Stomach (tissue), 19 donors: ENCODE measurements at places on chromosomes 7 and 10. TPM values are rescaled to one million over a fixed set of nuclear protein-coding genes. Genes with fewer than 3 reads are reported as not detected.

DNA sequence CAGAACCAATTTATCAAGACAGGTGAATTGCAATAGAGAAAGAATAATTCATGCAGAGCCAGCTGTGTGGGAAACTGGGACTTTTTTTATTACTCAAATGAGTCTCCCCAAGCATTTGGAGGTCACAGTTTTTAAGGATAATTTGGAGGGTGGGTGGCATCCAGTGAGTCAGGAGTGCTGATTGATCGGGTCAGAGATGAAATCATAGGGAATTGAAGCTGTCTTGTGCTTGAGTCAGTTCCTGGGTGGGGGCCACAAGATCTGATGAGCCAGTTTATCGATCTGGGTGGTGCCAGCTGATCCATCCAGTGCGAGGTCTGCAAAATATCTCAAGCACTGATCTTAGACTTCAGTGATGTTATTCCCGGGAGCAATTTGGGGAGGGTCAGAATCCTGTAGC lies 9.9 kb upstream of the MYO1G start:
- no peak for DNase-seq

DNA sequence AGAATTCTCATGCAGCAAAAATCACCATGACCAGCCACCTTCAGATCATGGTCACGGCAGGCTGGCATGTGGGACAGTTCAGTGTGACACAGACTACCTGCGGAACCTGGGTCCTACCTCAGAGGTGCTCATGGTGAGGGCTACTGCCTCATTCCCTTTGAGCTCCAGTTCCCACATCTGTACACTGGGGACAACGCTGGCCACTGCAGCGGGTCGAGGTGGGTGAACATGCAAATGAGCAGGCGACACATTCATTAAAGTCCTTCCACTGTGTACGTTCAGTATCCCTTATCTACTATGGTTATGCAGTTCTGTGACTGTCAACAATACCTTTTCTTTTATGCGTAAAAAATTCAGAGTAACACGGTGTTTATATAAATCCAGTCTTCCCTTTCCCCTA lies 218.7 kb upstream of the AOAH start:
- no peak for DNase-seq

OR6B1 gene
- total RNA-seq = not detected

FAM200A gene
- total RNA-seq = 5.9 TPM

DNA sequence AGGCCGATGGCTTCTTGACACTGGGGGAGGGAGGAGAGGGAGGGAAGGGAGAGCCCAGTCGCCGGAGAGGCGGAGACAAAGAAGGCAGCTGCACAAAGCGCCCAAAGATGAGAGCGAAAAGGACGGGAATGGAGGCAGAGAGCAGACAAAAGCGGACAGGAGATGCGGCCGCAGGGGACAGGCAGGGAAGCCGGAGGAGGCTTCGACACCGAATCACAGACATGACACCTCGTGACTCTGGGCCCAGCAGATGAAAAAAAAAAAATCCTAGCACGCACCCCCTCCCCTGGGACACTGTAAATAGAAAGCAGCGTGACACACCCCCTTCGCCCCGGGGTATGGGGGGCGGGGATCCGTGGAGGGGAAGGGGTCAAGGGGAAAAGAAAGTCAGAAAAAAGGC lies 976 bp downstream of the NAT16 start:
- DNase-seq = no peak

AMZ1 gene
- under 0.01 TPM for total RNA-seq

TFEC gene
- 3.7 TPM for total RNA-seq

FBH1 gene
- 192 TPM for total RNA-seq

- no peak for DNase-seq
Measured at GRCh38 chr10:78617631-78618030, 451.1 kb upstream of the ZMIZ1 start.

GRCh38 chr10:91344117-91344856 lies 65.9 kb upstream of the HECTD2 start:
- no peak for DNase-seq

- DNase-seq = peak; percentile 26
Measured at GRCh38 chr10:42734536-42734935, 48.1 kb upstream of the BMS1 start.

- DNase-seq = peak; percentile 71
Measured at GRCh38 chr7:35749556-35749955, 51.3 kb upstream of the SEPTIN7 start.

DNA sequence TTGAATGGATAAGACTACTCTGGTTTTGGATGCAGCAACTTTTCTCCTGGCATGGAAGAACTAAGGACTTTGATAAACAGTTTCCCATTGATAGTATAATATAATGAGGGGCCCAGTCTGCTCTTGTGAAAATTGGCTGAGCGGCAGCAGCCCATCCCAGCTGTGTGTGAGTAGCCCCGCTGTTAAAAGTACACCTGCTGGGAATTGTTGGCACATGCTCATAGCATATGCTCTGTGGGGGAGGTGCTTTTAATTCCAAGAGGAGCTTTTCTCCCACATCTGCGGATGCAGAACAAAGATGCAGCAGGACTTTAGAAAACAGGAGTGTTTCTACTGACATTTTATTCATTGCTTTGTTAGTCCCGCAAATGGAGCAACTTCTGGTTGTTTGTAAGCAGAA lies 19.0 kb downstream of the SRI start:
- no peak for DNase-seq

DNA sequence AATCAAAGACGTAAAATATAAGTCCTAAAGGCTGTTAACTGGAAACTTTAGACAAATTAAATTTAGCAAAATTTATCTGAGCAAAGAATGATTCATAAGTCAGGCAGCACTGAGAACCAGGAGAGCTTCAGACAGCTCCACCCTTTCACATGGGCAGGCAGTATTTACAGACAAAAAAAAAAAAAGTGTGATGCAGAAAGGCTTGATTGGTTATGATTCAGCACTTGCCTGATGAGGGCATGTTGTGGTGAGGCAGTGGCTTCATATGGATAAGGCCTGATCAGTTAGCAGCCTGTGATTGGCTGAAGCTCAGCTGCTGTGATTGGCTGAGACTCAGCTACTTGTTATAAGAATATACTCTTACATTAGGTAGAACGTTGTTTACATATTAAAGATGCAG lies 495.4 kb upstream of the POM121L12 start:
- DNase-seq = no peak

DNA sequence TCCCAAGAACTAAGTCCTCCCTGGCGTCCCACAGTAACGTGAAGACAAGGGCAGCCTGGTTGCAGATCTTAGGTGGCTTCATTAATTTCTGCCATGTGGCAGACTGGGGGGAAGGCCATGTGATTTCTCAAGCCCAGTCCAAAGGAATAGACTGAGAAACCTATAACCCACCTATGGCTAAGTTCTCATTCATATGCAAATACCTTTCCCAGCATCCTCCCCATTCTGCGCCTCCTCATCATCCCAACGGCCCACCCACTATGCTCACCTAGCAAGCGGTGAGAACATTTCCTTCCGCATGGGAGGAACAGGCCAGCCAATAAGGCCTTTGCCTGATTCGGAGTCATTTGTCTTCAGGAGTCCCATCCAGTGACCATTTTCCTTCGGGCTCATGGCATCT lies 8.2 kb upstream of the CLEC2L start:
- no peak for DNase-seq

SFMBT2 gene
- total RNA-seq = 17.0 TPM

DNA sequence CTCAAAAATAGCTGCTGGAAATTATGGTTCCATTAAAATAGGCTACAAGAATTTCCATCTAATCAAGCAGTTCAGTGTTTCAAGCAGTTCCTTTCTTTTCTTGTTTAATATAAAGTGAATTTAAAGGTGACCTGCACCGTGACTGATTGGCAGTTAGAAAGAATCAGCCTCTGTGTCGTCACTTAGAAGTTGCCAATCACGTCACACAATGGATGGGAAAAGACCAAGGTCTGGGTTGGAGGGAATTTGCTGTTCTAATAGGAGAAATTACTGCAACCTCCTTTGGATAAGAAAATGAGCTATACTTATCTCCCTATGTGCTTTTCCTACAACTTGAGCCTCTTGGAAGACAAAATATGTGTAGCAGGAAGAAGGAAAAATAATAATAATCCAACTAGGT lies 219.4 kb upstream of the KMT2E start:
- DNase-seq = no peak

DNA sequence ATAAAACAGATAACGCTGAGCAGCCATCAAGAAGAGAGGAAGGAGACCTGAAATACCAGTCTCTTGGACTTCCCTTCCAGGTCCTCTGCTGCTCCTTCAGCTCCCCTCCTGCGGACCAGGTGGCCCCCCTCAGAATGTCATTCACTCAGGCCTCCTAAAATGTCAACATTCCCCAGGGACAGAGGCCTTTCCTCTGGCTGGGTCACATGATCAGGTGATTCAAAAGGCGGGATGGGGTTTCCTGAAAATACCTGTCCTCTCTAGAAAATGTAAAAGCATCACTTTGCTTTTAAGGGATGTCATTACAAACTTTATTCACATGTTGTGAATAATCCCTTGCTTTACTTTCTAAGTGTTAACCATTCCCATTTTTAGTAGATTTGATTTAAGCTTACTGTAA lies 311.1 kb downstream of the INHBA start:
- DNase-seq = no peak

- no peak for DNase-seq
Measured at GRCh38 chr10:83680470-83680891, 458.8 kb upstream of the GHITM start.
